A673 (cell line): ENCODE measurements at places on chromosomes 5 and 9. TPM values are rescaled to one million over a fixed set of nuclear protein-coding genes. Genes with fewer than 3 reads are reported as not detected.
A peak's percentile ranks its signal among the peaks of the same experiment; 100 is the strongest.

GRCh38 chr9:116095403-116095802 is 58.2 kb upstream of the PAPPA start:
- H3K27me3 ChIP-seq, result no peaks in the 10 kb centered on the region
- peaks cover 17% of the 10 kb centered on the region for H3K4me1 ChIP-seq
- H3K4me3 ChIP-seq, result no peak overlapping the region
- no peaks in the 10 kb centered on the region for H3K36me3 ChIP-seq

GRCh38 chr5:61328791-61329549 is 3.1 kb upstream of the ZSWIM6 start:
- peak overlapping the region; percentile 92 for H3K4me3 ChIP-seq
- no peaks in the 10 kb centered on the region for H3K36me3 ChIP-seq
- no peaks in the 10 kb centered on the region for H3K27me3 ChIP-seq
- DNase-seq, result peak; percentile 90
- peak overlapping the region; percentile 86 for H3K27ac ChIP-seq

GRCh38 chr5:83125560-83125959 is 48.2 kb downstream of the XRCC4 start:
- no peak for DNase-seq
- no peaks in the 10 kb centered on the region for H3K36me3 ChIP-seq
- no peaks in the 10 kb centered on the region for H3K27me3 ChIP-seq
- H3K4me3 ChIP-seq, result no peak overlapping the region

DNA sequence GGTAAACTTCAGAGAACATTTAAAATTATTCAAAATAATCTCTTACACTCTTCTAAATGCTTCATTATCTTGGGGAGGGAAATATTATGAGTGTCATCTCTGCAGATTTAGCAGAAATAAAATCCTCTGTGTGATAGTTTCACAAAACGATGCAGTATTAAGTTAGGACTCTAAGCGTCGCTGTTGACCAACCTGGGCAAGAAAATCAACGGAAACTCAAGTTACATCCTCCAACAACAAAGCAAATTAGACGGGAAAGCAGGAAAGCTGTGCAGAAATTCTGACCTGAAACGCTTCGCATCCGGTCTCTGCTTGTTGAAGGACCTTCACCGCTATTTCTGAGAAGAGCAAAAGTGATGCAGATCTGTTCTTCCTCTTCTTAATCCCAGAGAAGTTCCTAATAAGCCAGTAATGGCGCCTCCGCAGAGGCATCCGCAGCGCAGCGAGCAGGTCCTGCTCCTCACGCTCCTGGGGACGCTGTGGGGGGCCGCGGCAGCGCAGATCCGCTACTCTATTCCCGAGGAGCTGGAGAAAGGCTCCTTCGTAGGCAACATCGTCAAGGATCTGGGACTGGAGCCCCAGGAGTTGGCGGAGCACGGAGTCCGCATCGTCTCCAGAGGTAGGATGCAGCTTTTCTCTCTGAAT is at the start of gene PCDHGA6:
Gene PCDHGA6 (plus strand): TSS at position 219 of the 645 bp plus-strand sequence. CDS start 193 bp downstream, at position 412.
- peak; percentile 70 for DNase-seq
- H3K27ac ChIP-seq, result peak within 1 kb of the TSS; percentile 59
- H3K36me3 ChIP-seq, result no peaks in the 10 kb centered on the region
- no peaks in the 10 kb centered on the region for H3K4me1 ChIP-seq
- peak within 1 kb of the TSS; percentile 51 for H3K4me3 ChIP-seq
- H3K27me3 ChIP-seq, result no peaks in the 10 kb centered on the region

GRCh38 chr5:99900302-99900852 is 634.8 kb upstream of the FAM174A start:
- H3K27me3 ChIP-seq, result no peaks in the 10 kb centered on the region
- H3K4me3 ChIP-seq, result no peak overlapping the region
- DNase-seq, result peak; percentile 12
- no peaks in the 10 kb centered on the region for H3K36me3 ChIP-seq
- H3K27ac ChIP-seq, result no peak overlapping the region
- no peaks in the 10 kb centered on the region for H3K4me1 ChIP-seq

Gene PCDHGB1
- 7.6 TPM in 2 replicates for total RNA-seq

- no peaks in the 10 kb centered on the region for H3K27me3 ChIP-seq
- H3K4me1 ChIP-seq, result no peaks in the 10 kb centered on the region
- DNase-seq, result no peak
- H3K36me3 ChIP-seq, result no peaks in the 10 kb centered on the region
- H3K4me3 ChIP-seq, result no peak overlapping the region
Observed at GRCh38 chr5:3598769-3599211, 3.2 kb downstream of the IRX1 start.

- H3K27ac ChIP-seq, result peak overlapping the region; percentile 68
- peak overlapping the region; percentile 84 for H3K4me3 ChIP-seq
- peak; percentile 87 for DNase-seq
- H3K4me1 ChIP-seq, result peaks cover 13% of the 10 kb centered on the region
- H3K36me3 ChIP-seq, result no peaks in the 10 kb centered on the region
- H3K27me3 ChIP-seq, result no peaks in the 10 kb centered on the region
Observed at GRCh38 chr5:134525683-134526482, 413 bp downstream of the JADE2 start.

DNA sequence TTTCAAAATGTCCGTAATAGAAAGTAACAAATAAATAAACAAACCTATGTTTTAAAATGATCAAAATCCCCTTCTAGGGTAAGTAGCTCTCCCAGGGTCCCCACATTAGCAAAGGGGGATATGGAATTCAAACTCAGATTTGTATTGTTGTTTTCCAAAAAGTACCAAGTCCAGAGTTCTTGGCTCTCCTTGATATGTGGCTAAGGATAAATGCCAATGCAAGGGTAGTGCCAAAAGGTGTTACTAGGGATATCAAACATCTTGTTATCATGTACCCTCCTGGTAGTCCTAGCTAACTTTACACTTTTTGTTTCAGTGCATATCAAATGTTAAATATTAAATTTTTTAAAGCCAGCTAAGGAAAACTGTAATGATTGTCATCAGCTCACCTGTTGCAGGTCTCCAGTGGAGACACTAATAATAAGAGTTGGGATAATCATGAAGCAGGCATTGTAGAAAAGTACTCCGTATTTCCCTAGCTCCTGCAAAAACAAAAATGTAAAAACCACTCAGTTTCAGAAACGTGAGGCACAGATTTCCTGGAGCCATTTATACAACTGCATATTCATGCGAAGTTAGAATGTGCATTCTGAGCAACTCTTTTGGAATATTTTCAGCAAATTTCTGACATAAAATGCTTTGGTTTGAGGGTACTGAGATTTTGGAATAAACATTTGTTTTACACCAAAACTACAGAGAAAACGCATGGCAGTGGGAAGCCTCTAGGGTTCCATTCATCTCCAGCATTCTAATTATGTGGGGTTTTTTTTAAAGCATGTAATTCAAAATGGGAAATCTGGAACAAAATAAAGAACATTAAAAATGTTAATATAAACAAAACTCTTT is 39.8 kb downstream of the SLC35D2 start:
- no peak for DNase-seq
- no peak overlapping the region for H3K4me3 ChIP-seq
- H3K27me3 ChIP-seq, result no peaks in the 10 kb centered on the region

Gene ANKRD34B
- not detected in 2 replicates for total RNA-seq

GRCh38 chr9:116599342-116599884 is 87.7 kb upstream of the TRIM32 start:
- no peak overlapping the region for H3K27ac ChIP-seq
- H3K27me3 ChIP-seq, result no peaks in the 10 kb centered on the region
- DNase-seq, result no peak

GRCh38 chr5:639253-639530 is 27.1 kb downstream of the CEP72 start:
- H3K27ac ChIP-seq, result no peak overlapping the region
- H3K4me1 ChIP-seq, result no peaks in the 10 kb centered on the region
- H3K4me3 ChIP-seq, result no peak overlapping the region
- no peaks in the 10 kb centered on the region for H3K27me3 ChIP-seq

DNA sequence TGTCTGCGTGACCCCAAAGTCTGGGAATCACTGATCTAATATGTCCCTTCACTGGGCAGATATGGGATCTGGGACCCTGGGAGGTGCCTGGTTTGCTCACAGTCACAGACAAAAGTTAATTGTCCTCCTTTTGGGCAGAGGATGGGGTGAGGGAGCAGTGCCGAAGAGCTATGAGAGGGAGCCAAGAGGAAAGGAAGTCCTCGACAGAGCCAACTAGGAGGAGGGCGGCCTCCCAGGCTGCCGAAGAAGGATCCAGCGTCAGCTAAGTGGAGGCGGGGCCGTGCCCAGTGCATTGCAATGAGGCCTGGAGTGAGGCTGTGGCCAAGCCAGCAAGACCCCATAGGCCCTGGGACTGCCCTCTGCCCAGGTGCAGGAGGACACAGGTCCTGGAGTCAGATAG is 11.4 kb downstream of the AIF1L start:
- no peak overlapping the region for H3K4me3 ChIP-seq
- H3K27ac ChIP-seq, result no peak overlapping the region
- no peaks in the 10 kb centered on the region for H3K4me1 ChIP-seq
- H3K27me3 ChIP-seq, result no peaks in the 10 kb centered on the region

DNA sequence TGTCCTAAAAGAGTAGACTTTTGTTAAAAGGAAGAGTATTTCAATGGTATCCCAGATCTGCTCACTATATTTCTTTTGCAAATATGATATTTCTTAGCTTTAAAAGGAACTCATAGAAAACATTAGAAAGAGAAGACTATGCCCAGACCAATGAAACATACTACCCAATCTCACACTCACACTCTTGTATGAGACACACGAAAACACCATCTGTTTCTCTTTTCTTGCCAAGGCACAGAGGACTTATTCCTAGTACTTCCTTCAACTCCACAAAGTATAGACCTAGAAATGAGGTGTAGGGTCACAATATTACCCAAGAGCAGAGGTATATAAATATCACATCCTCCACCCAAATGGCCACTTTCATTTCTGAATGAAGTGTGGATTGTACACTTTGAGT is 292.4 kb upstream of the ACO1 start:
- H3K36me3 ChIP-seq, result no peaks in the 10 kb centered on the region
- no peak overlapping the region for H3K27ac ChIP-seq
- no peak overlapping the region for H3K4me3 ChIP-seq
- H3K27me3 ChIP-seq, result no peaks in the 10 kb centered on the region
- H3K4me1 ChIP-seq, result no peaks in the 10 kb centered on the region

GRCh38 chr5:168147106-168147505 is 144.3 kb upstream of the WWC1 start:
- no peak overlapping the region for H3K27ac ChIP-seq
- H3K36me3 ChIP-seq, result no peaks in the 10 kb centered on the region
- no peaks in the 10 kb centered on the region for H3K27me3 ChIP-seq
- H3K4me1 ChIP-seq, result no peaks in the 10 kb centered on the region
- no peak for DNase-seq

Gene PCDHB5
- 21.0 and 23.6 TPM in 2 replicates for total RNA-seq

- H3K27me3 ChIP-seq, result no peaks in the 10 kb centered on the region
- no peaks in the 10 kb centered on the region for H3K4me1 ChIP-seq
- DNase-seq, result no peak
- H3K27ac ChIP-seq, result no peak overlapping the region
Observed at GRCh38 chr5:133473291-133473690, 139.1 kb downstream of the FSTL4 start.

Gene FPGS
- total RNA-seq, result 74.9 and 78.2 TPM in 2 replicates
